ENCODE measurements at places on chromosomes 16 and 17.
A peak's percentile ranks its signal among the peaks of the same experiment; 100 is the strongest.

DNA sequence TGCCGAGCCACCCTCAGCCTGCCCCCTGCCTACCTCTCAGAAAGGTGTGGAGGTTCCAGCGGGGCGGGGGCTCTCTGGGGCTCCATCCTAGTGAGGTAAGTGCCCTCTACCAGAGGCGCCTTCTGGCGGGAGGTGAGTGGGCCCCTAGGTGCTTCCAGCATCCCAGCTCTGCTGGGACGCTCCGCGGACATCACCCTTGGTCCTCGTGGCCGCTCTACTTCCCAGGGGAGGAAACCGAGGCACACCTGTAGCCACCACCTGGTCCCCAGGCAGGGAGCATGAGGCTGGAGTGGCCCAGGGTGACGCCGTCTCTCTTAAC is 1.4 kb downstream of the MCRIP2 start:
- DNase-seq: no peak

DNA sequence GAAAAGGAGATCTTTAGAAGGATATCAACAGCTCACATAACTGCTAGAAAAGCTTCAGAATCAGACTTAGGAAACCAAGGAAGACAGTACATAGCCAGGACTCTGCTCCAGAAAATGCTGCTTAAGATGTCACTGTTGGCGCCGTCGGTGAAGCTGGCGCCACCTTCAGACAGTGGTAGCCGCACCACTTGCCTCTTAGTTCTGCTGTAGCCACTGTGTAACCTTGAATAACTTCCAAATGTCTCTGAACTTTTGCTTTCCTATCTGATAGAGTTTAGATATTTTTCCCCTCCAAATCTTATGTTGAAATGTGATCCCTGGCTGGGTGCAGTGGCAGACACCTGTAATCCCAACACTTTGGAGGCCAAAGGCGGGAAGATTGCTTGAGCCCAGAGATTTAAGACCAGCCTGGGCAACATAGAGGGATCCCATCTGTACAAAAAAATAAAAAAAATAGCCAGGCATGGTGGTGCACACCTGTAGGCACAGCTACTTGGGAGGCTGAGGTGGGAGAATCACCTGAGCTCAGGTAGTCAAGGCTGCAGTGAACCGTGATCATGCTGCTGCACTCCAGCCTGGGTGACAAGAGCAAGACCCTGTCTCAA is 6.3 kb upstream of the USP31 start:
- DNase-seq: peak; percentile 44

GRCh38 chr17:82713071-82713723 is 3.3 kb upstream of the FN3KRP start:
- no peak for DNase-seq

DNA sequence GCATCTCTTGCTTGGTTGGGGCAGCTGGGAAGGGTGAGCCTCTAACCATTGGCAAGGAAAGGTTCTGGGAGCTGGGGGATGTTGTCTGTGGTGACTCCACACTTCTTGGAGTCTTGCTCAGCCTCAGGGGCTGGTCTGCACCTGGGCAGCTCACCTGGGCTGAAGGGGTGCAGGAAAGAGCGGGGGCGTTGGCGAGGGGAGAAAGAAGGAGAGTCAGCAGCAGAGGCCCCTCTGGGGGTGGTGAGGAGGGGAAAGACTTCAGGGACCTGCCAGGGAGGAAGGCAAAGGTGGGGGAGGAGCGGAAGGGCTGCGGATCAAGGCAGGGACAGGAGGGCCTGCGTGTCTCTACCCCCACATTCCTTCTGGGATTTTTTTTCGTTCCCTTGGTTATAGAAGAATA is 47.7 kb downstream of the CCDC42 start:
- DNase-seq: no peak

- DNase-seq: peak; percentile 55
These were observed 913 bp upstream of the NOG start for GRCh38 chr17:56592487-56593085.

DNA sequence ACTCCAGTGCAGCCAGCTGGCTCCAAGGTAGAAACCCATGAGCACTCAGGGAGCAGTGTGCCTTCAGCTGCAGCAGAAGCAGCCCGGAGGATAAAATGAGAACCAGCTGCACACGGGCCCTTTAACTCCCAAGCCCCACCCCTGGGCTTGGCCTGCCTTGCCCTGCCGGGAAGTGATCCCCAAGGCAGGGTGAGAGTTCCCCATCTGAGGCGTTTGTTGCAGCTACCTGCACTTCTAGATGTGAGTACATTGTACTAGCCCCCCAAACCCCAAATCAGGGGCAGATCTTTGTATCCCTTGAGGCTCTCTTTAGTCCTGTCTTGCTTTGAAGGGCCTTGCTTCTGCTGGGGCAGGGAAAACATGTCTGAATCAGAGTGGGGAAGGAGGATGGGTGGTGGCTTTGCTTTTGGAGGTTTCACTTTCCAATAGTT is at the start of gene MVP:
Gene MVP (plus strand): TSS at position 192 of the 431 bp plus-strand sequence. CDS start 10,088 bp downstream, outside the sequence.
- peak; percentile 48 for DNase-seq

DNA sequence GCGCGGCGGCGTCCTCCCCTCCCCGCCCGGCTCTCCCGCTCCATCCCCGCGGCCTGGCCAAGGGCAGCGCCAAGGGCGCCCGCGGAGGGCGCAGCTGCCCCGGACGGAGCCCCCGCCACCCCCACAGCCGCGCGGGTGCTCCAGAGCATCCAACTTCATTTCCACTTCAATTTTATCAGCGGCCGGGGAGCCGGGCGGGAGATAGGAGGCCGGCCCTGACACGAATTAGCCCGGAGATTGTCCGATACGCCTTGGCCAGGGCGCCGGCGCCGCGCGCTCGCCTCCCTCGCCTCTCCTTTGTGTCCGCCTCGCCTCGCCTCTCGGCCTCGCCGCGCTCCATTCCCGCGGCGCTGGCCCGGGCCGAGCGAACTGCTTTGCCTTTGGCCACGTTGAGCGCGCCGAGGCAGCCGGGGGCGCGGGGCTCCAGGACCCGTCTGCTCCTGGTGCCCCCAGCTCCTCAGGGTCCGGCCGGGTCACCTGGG is 129.1 kb upstream of the LHX1 start:
- DNase-seq: peak; percentile 28

DNA sequence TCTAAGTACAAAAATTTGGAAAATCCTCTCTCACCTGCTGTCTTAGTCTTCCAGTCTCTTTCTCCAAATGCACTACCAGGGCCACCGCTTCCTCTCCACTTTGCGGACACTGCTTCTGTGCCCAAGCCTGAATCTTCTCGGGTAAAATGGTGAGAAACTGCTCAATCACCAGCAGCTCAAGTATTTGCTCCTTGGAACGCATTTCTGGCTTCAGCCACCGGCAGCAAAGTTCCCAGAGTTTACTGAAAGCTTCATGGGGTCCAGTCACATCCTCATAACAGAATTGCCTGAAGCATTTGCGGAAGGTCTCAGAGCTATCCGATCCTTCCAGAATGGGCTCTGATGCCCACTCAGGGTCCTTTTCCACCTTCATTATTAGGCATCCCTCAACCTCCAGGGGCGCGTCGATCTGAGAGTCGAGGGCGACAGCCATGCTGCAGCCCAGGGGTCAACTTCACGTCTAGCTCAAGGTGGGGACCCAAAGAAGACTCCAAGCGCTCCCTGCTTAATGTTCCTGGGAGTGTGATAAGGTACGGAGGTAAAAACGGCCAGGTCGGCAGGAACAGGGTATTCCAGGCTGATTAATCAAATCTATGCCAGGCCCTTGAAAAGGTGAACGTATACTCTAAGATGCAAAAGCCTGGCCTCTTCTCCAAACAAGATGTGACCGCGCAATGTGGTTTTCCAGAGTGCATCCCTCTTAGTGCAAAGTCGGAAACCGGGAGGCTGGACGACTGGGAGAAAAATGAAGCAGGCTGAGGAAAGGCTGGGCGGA is 763 bp downstream of the ZKSCAN2 start:
- DNase-seq: peak; percentile 7

- DNase-seq: no peak
These were observed 226.6 kb downstream of the GRIN2A start for GRCh38 chr16:9955677-9956076.

GRCh38 chr17:40415390-40415789 is 2.3 kb downstream of the TOP2A start:
- peak; percentile 53 for DNase-seq

DNA sequence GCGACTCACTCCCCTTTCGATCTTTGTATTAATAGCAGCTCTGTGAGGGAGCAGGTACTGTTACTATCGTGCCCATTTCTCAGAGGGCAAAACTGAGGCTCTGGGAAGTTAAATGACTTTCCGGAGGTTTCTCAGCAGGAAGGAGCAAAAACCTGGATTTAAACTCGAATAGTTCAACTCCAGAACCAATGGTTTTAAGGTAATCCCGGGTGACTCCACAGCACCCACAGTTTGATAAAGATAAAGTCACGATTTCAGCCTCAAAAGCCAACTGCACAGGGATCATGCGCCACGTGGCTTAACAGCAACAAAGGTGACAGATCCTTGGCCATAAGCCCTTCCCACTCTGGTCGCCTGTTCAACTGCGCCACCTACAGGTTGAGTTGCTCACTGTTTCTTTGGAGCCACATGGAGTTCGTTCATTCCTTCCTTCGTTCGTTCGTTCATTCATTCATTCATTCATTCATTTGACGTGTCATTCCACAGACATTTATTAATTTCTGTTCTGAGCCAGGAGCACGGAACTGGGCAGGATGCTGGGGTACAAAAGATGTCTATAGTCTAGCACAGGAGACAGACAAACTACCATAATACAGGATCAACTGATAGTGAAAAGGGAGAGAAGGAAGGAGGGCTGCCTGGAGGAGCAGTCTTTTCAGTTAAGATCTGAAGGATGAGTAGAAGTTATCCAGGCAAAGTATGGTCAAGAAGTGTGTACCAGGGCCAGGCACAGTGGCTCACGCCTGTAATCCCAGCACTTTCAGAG is 134.8 kb downstream of the HS3ST2 start:
- DNase-seq: peak; percentile 70

- peak; percentile 32 for DNase-seq
These were observed 521 bp downstream of the C16orf87 start for GRCh38 chr16:46830417-46830901.

DNA sequence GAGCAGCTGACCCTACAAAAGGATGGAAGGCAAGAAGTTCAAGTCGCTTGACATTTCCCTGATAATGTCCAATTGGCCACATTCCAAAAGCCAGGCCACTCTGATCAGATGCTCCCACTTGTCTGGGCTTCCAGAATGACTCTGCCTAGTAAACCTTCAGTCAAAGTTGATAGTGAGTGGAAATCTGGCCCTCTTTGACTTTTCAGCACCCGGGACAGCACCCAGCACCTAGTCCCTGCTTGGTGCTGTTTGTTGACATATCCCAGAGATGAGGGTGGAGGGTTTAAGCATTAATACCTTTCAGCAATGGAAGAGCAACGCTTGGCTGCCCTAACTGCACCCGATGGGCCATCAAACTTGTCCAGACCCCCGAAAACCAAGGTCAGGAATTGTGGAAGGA is 131.3 kb downstream of the AIPL1 start:
- peak; percentile 42 for DNase-seq

DNA sequence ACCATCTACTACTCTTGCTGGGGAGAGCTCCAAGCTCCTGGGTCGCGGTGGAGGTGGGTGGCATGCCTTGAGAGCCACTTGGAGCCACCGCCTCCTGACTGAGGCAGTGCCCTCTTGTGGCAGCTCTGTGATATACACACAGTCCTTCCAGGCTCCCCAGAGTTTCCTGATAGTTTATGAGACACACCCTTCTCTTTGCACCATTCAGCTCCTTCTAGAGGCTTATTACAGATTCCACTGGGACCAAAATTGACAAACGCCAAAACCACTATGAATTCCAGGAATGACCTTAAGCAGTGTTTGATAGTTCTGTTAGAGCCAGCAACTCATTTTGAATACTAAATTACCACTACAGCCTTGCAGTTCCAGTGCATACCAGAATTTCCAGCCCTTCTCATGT is 170.1 kb upstream of the CDH13 start:
- DNase-seq: peak; percentile 59

DNA sequence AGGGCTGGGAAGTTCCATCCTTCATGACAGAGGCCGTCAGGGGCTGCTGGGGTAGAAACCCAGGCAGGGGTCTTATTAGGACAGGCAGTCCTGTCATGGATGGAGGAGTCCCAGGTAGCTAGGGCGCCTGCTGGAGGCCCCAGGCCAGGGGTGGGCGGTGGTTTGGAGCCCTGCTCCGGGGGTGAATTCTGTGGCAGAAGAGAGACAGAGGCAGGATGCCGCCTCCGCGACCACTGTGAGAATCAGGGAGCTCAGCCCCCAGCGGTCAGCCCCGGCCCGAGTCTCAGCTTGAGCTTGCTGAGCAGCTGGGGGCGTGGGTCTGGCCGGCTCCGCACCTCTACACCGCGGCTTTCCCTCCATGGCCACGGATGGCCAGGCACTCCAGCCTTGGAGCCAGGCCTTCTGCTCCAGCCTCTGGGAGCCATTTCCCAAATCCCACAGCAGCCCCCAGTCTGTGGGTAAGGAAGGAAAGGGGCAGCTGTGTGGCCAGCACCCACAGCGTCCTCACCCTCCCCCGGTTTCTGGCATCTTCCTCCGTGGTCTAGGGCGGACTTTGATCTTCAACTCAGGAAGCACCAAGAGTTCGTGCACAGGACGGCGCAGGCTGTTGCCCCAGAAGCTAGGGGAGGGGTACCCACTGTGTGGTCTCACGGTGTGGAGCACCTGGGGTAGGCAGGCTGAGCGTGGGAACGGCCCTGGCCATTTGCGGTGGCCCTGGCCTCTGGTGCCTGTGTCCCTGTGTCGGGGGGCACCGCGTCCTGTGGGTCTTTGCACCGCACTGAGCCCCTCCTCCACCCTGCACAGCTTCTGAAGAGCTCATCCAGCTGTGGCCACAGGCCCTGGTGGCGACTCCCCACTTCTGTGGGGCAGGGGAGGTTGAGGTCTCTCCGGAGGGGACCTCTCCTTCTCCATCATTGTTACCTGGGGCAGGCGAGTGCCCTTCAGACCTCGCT is 14.1 kb downstream of the CD7 start:
- DNase-seq: no peak

DNA sequence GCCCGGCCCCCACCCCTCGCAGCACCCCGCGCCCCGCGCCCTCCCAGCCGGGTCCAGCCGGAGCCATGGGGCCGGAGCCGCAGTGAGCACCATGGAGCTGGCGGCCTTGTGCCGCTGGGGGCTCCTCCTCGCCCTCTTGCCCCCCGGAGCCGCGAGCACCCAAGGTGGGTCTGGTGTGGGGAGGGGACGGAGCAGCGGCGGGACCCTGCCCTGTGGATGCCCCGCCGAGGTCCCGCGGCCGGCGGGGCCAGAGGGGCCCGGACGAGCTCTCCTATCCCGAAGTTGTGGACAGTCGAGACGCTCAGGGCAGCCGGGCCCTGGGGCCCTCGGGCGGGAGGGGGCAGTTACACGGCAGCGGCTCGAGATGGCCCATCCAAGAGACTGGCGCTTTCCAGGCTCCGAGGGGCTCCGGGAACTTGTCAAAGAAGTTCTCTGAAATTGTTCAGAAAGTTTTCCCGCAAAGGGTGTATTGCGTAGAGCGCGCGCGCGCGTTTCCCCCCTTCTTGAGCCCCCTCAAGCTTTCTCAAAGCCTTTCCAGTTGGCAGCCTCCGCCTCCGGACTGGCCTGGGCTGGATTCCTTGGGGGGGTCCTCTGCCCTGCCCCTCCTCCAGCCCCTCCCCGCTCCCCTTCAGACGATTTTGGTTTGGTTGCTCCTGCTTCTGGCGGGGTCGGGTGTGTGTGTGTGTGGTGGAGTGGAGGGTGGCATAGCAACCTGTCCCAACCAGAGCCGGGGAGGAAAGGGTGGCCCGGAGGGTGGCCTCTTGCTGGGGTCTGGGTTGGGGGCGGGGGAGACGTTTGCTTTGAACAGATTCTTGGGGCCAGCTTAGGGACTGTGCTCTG is 504 bp downstream of the ERBB2 start:
- DNase-seq: no peak

- DNase-seq: no peak
These were observed 155.8 kb downstream of the CYB561 start for GRCh38 chr17:63290351-63290750.
